ENCODE measurements at places on chromosomes 5 and 9.

- DNase-seq: no peak
These were observed 495.4 kb downstream of the MAT2B start for GRCh38 chr5:164000819-164001218.

DNA sequence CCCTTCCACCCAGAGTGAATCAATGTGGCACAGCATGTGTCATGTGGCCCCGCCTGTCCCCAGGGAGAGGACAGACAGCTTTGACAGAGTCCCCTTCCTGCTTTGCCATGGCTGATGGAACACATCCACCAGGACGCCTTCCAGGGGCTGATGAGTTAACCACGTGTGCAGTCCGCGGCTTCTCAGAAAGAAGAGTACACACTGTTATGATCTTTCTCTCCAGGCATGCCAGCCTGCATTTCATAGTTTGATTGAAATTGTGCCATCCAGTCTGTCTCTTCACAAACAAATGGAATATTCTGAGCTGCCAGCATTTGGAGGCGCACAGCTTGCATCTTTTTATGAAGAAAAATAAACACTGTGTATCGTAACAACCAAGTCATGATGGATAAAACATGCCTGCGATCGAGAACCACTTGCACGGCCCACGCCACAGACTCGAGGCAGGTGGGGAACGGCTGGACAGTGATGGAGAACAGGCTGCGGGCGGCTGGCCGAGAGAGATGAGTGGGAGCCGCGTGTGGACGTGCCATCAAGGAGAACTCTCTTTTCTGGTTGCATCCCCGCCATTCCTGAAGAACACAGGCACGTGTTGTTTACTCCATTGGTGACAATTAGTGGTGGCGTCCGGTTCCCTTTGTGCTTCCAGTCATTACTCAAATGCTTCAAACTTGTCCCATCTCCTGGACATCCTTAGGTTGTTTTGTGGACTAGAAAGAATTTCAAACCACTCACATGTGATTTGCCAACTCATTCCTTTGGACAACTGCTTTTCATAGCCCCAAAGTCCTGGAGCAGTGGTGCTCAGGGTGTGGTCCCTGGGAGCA is 220.2 kb downstream of the AGTPBP1 start:
- no peak for DNase-seq

DNA sequence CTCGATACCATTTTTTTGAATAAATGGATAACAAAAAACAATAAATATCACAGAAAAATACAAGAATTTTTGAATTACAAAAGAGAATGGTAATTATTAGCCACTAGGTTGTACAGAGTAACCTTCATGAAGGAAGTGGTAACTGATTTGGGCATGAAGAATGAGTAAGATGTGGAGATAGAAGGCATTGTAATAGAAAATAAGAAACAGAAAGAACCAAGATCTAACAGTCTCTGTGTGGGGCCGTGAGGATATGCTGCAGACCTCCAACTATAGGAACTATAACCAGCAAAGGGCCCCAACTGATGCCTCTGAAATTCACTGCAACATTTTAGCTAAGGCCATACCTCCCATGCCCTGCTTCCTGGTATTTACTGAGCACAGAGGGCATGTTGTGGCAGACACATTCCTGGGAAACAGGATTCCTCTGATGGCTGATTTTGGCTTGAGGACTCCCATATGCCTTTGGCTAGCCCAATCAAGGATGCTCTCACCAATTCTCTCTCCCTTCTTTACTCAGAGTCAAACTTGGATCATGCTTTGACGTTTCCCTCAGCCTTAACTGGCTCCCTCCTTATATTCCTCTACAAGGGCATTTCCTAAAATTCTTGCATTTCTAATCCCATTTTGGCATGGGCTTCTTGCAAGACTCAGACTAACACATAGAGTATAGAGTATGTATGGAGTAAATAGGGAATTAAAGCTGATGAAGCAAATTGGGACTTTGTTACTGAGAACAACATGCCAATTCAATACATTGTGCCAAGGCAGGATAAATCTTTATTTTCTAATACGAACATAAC is 208.9 kb downstream of the PDE4D start:
- DNase-seq: no peak

DNA sequence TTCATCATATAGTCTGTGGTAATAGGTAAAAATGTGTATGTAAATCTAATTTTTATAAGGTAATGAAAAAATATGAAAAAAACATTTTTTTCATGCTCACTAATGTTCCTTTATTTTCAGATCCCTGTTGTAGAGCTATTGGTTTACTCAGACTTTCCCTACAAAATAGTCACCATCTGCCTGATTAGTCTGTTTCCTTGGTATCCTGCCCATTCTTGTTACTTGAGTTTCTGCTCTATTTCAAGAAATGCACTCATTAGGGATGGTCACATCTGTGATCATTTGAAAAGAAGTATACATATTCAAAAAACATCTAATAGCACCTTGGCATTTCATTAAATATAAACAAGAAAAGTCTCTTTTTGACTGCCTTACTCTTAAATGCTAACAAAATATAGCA is 21.6 kb upstream of the RASA1 start:
- DNase-seq: no peak

- no peak for DNase-seq
These were observed 66.3 kb downstream of the C9orf50 start for GRCh38 chr9:129554649-129555048.

DNA sequence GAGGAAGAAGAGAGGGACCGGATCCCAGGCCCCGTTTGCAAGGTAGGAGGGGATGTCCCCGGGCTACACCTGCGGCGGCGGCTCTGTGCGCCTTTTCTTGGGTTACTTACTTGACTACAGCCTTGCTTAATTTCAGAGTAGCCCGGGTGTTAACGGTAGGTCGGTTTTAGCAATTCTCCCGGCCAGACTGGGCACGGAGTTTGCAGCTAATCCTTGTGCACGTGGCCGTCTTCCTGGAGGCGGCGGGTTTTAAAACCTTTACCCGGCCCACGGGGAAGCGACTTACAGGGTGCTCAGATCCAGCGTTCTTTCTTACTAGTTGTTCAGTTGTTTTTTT is 313 bp downstream of the BRIX1 start:
- DNase-seq: no peak

GRCh38 chr5:127089191-127089590 is 15.9 kb upstream of the C5orf63 start:
- no peak for DNase-seq

DNA sequence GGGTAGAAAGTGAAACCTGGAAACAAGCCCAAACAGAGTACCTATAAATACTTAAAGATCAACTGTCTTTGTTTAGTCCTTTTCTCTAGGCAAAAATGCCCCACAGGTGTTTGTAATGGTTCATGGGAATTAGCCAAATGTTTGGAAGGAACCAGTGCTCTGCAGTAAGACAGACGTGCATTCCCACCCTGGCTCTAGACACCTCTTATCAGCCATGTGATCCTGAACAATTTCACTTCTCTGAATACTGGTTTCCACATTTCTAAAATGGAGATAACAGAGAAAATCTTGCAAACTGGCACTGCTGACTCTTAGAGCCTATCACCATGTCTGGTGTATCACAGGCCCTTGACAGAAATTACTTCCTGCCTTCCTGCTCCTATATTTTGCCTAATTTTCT is 30.0 kb downstream of the GLIS3 start:
- DNase-seq: no peak

DNA sequence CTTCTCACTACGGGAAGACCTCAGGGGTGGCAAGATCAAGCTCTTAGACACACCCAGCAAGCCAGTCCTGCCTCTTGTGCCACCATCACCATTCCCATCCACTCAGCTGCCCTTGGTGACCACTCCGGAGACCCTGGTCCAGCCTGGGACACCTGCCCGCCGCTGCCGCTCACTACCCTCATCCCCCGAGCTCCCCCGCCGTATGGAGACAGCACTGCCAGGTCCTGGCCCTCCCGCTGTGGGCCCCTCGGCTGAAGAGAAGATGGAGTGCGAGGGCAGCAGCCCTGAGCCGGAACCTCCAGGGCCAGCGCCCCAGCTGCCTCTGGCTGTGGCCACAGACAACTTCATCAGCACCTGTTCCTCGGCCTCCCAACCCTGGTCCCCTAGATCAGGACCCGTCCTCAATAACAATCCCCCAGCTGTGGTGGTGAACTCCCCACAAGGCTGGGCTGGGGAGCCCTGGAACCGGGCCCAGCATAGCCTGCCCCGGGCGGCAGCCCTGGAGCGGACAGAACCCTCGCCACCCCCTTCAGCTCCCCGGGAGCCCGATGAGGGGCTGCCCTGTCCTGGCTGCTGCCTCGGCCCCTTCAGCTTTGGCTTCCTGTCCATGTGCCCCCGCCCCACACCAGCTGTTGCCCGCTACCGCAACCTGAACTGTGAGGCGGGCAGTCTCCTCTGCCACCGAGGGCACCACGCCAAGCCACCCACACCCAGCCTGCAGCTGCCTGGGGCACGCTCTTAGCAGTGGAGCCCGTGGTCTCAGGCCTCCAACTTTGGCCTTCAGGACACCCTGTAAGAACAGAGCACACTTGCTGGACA is 4.1 kb downstream of the TESK1 start:
- no peak for DNase-seq

DNA sequence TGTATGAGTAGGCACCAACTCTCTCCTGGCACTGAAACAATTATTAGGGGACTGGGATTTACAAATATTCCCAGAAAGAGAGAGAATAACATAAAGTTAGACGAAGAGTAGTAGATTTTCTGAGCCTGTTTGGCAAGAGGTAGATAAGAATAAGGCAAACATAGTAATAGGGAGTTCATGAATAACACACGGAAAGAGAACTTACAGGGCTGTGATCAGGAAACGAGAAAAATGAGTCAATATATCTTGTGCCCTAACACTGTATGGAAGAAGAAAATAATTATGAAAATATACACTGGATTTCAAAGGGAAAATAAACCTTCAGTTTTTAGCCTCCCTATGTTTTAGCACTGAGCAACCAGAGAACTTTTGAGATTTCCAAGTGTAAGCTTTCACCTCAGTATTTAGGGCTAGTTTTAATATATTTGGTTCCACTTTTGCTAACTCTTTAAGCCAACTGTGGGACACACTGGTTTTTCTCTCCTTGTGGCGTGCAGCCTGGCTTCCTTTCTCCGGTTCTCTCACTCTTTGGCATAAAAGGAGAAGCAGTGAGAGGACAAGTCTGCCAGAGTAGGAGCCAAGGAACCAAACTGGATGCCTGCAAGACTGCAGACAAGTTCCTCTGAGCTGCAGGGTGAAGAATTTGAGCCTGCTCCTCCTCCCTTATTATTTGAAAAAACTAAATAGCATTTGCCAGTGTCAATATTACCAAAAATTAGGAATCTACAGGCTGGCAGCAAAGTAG is 6.6 kb upstream of the KCNN2 start:
- no peak for DNase-seq

DNA sequence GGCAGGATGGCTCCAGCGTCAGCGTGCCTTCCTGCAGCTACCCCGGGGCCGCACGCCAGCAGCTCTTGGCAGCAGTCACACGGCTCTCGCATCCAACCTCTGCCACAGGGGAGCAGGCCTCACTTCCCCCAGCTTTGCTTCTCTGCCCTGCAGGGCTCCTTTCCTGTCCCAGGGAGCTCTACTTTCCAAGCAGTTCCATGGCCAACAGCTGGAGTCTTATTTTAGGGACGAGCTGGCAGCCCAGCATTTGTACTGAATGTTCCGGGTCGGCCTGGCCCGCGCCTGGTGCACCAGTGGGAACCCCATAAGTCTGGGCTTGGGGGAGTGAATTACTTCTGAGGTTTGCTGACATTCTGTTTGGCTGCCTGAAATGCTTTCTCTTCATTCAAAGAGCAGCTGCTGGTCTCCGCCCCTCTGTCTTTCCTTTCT is 34.6 kb downstream of the GADD45G start:
- no peak for DNase-seq

GRCh38 chr5:61100437-61100836 is 61.8 kb downstream of the SMIM15 start:
- no peak for DNase-seq

DNA sequence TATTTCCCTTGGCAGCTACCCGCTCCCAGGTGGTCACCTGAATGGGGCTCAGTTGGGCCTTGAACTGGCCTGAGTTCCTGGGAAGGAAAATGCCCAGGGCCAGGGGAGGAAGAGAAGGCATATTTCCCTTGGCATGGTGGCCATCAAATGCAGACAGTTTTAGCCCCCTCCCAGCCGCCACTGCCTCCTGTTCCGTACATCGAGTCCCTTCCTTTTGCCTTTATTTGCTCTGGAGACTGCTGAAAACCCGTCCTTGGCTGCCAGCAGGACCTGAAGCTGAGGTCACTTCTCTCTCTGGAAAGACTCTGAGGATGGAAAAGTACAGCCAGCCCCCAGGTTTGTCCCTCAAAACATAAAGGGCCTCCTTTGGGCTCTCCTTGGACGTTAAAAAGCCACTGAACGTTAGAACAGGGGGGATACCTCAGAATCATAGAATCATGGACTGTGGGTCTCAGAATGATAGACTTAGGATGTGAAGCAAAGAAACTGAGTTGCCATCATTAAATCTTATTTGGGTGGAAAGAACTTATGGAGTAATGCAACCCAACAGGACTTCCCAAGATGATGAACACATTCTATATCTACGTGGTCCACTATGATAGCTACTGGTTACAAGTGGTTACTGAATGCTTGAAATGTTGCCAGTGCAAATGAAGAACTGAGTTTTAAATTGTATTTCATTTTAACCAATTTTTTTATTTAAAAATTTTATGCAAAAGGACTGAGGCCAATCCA is 7.1 kb downstream of the SPARC start:
- DNase-seq: no peak

DNA sequence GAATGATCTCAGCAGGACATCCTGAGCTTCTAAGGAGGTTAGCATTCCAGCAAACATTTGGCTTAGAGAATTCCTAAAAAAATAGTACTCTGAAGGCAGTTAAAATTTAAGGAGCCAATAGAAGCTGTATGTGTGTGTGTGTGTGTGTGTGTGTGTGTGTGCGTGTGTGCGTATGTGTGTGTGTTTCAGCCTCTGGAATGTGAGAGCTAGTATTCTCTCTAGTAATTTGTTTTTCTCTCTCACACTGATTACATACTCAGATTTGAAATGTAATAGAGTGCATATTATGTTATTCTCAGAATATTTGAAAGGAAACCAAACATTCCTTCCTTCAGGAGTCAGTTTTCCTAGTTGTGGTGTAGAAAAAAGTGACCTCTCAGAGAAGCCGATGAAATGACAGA is 279.6 kb downstream of the TMEM38B start:
- DNase-seq: no peak

- no peak for DNase-seq
These were observed 5.9 kb downstream of the SERINC5 start for GRCh38 chr5:80249901-80250300.

DNA sequence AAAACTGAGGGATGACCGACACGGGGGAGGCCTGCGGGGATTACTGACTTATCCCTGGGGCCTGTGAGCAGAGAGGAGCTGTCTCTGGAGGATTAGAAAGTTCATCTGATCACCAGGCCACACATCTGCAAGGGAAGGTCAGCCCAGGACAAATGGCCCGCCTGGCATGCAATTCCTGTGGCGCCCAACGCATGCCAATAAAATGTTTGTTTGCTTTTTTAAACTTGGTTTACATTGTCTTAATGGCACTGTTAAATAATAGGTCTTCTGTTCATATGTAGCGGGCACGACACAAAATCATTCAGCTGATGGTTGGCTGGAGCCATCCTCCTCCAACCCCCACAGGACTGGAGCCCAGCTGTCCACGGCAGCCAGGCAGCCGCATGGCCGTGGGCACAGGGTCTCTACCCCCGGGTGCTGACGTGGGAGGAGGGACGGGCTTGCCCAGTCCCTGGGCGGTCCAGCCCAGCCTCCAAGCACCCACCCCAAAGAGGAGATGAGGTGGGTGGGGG is 41.0 kb upstream of the SLC12A7 start:
- DNase-seq: no peak

GRCh38 chr5:95317085-95317484 is 32.2 kb upstream of the MCTP1 start:
- DNase-seq: no peak

- DNase-seq: no peak
These were observed 13.2 kb upstream of the C5orf58 start for GRCh38 chr5:170219615-170220014.

GRCh38 chr5:11902201-11902619 is 2.0 kb downstream of the CTNND2 start:
- DNase-seq: no peak
